ENCODE measurements at places on chromosomes 11 and 22. TPM values are rescaled to one million over a fixed set of nuclear protein-coding genes. Genes with fewer than 3 reads are reported as not detected.

Gene PHLDB1
- 5.1 TPM for total RNA-seq

Gene GNG3
- not detected for total RNA-seq

Gene ALKBH3
- 48.4 TPM for total RNA-seq

Gene FAM111A
- 74.5 TPM for total RNA-seq

Gene OR2D2
- total RNA-seq, result not detected

Gene CHRNA10
- total RNA-seq, result 1.0 TPM

Gene PGA5
- not detected for total RNA-seq

Gene CD44
- 363 TPM for total RNA-seq

Gene SCO2
- total RNA-seq, result not detected

Gene YPEL1
- total RNA-seq, result 0.99 TPM

Gene HDAC10
- 43.0 TPM for total RNA-seq

Gene PDGFB
- 3.0 TPM for total RNA-seq

Gene OR56B1
- total RNA-seq, result not detected

Gene HEPHL1
- total RNA-seq, result not detected

Gene VWCE
- total RNA-seq, result 23.3 TPM

Gene LRRC51
- total RNA-seq, result 7.0 TPM

Gene SLC7A4
- total RNA-seq, result not detected

Gene BATF2
- not detected for total RNA-seq

Gene LRRC56
- total RNA-seq, result 0.67 TPM

Gene NXPE1
- total RNA-seq, result not detected

Gene ADM
- total RNA-seq, result 46.9 TPM

Gene KDELR3
- total RNA-seq, result 2.1 TPM

Gene RTN4RL2
- total RNA-seq, result 0.23 TPM

Gene PRG2
- 2.3 TPM for total RNA-seq

Gene OR51G2
- total RNA-seq, result not detected

Gene SYT12
- not detected for total RNA-seq

Gene MAPK8IP2
- total RNA-seq, result 0.11 TPM

Gene MMP8
- total RNA-seq, result not detected

Gene SEPTIN3
- 0.36 TPM for total RNA-seq

Gene KRTAP5-1
- not detected for total RNA-seq

Gene MICAL3
- total RNA-seq, result 32.4 TPM

Gene NCF4
- 2.9 TPM for total RNA-seq

Gene SAA2
- not detected for total RNA-seq

Gene CALCA
- not detected for total RNA-seq

Gene LGR4
- total RNA-seq, result 0.09 TPM

Gene ISX
- total RNA-seq, result not detected

Gene PSMD13
- 220 TPM for total RNA-seq

Gene OR5A1
- not detected for total RNA-seq

Gene OR6T1
- total RNA-seq, result not detected

Gene C22orf15
- total RNA-seq, result 1.1 TPM

Gene OR52B6
- total RNA-seq, result not detected

Gene GGTLC2
- total RNA-seq, result not detected

Gene OR8B3
- total RNA-seq, result not detected

Gene CECR2
- 0.16 TPM for total RNA-seq

Gene PGR
- not detected for total RNA-seq

Gene MRGPRX4
- not detected for total RNA-seq

Gene VSIG10L2
- not detected for total RNA-seq

Gene SMTNL1
- total RNA-seq, result not detected

Gene TMEM86A
- 0.34 TPM for total RNA-seq

Gene ADAMTS8
- total RNA-seq, result not detected

Gene SAA4
- total RNA-seq, result not detected

Gene RAB38
- 3.2 TPM for total RNA-seq

Gene ADORA2A
- 42.9 TPM for total RNA-seq

Gene CRYBB3
- not detected for total RNA-seq

Gene TAGLN
- 2.0 TPM for total RNA-seq

Gene ARHGAP42
- total RNA-seq, result 0.20 TPM

Gene GRM5
- total RNA-seq, result not detected

Gene MRGPRE
- not detected for total RNA-seq

Gene OR5B21
- not detected for total RNA-seq

Gene HARBI1
- total RNA-seq, result 3.1 TPM

Data from activated CD8-positive, alpha-beta T cell treated with anti-CD3 and anti-CD28 coated beads for 36 hours (primary cell).